ENCODE measurements at places on chromosomes 12 and 14.

DNA sequence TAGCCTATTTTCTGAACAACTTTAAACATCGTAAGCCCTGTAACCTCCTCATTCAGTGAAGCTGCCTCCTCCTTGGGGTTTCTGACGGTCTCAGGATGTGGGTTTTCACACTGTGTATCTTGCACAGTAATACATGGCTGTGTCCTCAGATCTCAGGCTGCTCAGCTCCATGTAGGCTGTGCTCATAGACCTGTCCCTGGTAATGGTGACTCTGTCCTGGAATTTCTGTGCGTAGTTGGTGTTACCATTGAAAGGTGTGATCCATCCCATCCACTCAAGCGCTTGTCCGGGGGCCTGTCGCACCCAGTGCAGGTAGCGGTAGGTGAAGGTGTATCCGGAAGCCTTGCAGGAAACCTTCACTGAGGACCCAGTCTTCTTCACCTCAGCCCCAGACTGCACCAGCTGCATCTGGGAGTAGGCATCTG is 980.5 kb downstream of the TMEM121 start:
- DNase-seq: no peak

DNA sequence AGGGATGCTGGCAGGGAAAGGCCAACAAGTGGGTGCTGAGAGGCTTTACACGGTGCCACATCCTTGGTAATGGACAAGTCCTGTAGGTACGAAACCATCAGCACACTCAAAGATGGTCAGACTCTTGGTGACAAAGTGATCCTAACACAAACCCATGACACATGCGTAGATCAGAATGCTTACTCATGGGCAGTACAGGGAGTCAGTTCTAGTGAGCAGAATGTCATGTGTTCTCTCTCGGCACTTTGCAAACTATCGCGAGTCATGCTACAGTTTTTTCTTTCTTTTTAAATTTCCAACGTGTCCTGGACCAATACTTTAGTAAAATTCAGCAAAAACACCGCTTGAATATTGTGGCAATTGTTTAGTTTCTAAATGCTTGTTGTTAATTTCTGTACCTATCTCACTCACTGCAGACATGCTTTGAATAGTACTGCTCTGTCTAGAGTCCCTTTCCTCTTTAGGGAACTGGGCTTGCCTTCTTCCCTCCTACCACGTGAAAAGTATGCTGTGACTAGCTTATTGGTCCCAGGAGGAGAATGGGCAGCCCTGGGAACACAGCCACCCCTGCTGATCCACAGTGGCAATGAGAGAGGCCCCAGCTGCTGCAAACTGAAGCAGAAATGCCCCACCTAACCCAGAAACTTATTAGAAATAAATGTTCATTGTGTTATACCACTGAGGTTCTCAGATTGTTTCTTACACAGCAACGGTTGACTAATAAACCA is 62.4 kb downstream of the UBR7 start:
- DNase-seq: no peak

DNA sequence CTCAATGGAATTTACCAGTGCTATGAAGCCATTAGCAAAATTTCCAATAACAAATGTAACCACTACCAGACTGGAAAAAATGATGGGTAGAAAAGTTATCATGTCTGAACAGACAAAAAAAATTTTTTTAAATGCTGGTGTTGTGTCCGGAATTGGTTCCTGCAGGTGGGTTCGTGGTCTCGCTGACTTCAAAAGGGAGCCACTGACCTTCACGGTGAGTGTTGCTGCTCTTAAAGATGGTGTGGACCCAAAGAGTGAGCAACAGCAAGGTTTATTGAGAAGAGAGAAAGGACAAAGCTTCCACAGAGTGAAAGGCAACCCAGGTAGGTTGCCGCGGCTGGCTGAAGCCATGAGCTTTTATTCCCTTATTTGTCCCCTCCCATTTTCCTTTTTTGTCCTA is at the start of gene TAS2R43:
Gene TAS2R43, minus strand, starts transcription at position 186 of the 400 bp plus-strand sequence. Its CDS starts 84 bp downstream, at position 102.
- no peak for DNase-seq

- no peak for DNase-seq
Measured at GRCh38 chr12:93183940-93184671, 193.6 kb upstream of the NUDT4 start.

DNA sequence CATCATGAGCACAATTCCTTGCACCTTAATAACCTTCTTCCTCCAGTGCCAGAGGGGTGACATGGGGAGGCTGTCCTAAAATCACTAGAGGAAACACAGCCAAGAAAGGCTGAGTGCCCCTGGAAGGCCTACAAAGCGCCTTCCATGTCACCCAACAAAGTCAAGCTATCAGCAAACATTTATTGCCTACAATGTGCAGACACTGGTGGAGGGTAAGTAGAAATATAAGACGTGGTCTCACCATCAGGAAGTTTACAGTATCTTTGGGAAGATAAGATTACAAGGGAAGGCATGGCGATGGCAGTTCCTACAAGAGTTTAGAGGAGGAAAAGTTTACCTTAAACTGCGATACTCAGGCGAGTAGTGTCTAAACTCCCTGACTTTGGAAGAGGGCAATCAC is 27.9 kb downstream of the DMAC2L start:
- DNase-seq: no peak

DNA sequence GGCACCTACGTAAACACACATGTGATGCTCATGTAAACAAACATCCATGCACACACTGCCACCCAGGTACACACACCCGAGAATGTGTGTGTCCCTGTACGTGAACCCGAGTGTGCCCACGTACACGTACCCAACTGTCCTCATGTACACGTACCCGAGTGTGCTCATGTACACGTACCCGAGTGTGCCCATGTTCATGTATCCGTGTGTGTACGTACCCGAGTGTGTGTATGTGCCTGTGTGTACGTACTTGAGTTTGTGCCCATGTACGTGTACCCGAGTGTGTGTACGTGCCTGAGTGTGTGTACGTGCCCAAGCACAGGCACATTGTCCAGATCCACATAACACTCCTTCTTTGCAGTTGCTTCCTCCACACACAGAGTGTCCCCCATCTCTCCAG is 45.0 kb downstream of the LRCOL1 start:
- DNase-seq: no peak

- DNase-seq: peak; percentile 62
Measured at GRCh38 chr14:55702511-55702910, 122.5 kb downstream of the KTN1 start.

DNA sequence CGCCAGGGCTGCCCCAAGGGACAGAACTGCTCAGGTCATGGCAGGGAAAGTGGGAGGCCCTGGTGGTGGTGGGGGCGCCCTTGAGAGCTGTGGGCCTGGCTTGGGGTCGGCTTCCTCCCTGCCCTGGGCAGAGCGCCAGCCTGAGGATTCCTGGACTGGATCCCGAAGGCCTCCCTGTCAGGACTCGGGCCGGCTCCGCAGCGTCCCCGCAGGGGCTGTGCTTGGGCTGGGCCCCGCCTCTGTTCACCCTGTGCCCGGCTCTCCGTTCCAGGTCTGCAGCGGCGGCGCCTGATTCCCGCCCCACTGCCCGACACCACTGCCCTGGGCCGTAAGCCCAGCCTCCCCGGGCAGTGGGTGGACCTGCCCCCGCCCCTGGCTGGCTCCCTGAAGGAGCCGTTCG is 39.9 kb downstream of the KIF26A start:
- DNase-seq: no peak

DNA sequence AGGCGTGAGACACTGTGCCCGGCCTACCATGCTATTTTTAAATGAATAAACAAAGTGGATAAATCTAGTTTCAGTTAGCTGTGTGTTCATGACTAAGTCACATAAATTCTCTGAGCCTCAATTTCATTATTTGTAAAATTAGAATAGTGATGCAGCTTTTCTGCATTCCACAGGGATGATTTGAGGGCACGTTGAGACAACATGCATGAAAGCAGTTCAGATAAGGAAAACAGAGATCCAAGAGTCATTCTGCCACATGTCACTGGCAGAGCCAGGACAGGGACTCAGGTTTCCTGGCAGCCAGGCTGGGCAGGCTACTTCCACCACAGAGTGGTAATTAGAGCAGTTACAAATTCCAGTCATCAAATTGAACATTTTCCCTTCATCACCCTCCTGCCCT is 2.9 kb upstream of the PPP4R4 start:
- no peak for DNase-seq

GRCh38 chr12:121114019-121114639 is 18.5 kb upstream of the P2RX7 start:
- DNase-seq: no peak

DNA sequence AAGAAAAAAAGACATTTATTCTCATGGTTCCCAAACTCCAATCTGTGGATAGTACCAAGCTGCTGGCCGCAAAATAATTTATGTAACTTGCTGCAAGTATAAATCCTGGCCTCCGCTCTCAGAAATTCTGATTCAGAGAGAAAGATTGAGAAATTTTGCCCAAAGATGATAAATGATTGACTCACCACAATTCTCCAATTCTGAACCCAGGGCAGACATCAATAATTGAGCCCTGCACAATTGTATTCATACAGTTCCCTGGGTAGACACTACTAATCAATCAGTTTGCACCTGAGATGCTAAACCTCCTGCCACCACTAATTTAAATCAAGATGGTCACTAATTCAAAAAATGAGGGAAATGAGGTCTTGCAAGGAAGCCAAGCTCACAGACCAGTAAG is 38.2 kb downstream of the TRPV4 start:
- no peak for DNase-seq

GRCh38 chr14:73463411-73463810 is 5.1 kb upstream of the NUMB start:
- no peak for DNase-seq

- no peak for DNase-seq
Measured at GRCh38 chr12:47980197-47980596, 16.8 kb downstream of the TMEM106C start.

- DNase-seq: no peak
Measured at GRCh38 chr14:60590991-60591414, 58.3 kb downstream of the SIX1 start.

DNA sequence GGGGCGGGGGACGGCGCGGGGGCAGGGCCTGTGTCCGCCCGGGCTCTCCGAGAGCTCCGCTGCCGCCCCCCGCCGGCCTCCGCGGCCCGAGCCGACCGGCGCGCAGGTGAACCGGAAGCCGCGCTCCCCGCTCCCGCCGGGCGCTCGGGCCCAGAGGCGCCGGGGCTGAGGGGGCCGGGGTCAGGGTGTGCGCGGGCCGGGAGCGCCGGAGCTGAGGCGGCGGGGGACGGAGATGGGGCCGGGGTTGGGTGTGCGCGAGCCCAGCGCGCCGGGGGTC is 431 bp downstream of the HIP1R start:
- DNase-seq: no peak

DNA sequence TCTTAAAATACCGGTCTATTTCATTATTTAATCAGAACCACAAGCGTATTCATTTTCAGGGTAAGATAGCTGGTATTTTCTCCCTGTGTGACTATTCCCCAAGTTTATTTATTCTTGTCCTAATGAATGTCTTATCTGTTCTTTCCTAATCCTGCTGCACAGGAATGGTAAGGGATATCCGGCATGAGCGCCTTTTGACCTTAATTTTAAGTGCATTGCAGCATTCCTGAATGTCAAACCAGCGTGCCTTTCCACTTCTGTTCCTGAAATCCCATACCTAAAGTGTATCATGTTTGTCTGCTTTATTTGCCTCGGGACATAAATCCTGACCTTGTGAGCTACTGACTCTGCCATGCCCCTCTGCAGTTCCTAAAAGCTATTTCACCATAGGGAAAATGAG is 1713.2 kb upstream of the FLRT2 start:
- DNase-seq: no peak

DNA sequence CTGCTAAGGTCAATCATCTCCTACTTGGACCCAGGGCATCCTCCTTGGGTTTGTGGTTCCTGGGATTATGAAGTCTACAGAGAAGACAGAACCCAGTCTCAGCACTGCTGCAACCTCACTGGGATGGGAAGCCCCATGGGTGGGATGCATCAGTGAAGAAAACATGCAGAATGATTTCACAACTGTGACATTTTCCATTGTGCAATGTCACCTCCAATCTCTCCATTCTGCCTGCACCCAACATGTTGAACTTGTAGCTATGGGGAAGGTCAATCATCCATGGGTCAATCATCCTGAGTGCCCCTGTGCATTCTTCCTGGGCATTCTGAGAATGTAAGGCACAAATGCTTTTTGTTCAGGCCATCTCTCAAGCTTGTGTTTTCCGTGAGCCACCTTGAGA is 1004.4 kb upstream of the TMEM132C start:
- no peak for DNase-seq

DNA sequence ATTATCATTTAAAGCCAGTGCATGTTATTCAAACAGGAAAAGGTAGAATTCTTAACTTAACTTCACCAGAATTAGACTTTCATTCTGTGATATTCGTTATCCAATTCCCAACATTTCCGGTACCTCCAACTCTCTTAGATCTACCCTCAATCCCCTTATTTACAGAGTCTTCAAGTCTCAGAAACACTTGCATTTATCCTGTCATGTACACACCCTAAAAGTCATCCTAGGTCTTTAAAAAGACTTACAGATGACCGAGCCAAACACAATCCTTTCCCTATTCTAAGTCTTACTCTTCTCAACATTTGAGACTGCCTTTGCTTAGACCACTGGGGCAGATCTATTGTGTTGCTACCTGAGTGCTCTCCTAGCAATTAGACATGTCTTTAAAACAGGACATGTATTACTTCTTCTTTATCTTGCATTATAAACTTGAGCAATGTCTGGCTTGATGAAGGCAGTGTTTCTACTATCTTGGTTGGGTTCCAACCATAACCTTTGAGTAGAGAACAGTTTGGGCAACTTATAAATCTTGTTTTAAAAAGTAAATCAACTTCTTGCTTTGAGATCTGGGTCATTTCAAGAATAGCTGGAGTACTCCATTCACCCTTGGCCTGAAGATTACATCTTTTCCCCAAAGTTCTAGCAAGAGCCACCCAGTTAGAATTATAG is 140.6 kb upstream of the PLEKHG7 start:
- no peak for DNase-seq

DNA sequence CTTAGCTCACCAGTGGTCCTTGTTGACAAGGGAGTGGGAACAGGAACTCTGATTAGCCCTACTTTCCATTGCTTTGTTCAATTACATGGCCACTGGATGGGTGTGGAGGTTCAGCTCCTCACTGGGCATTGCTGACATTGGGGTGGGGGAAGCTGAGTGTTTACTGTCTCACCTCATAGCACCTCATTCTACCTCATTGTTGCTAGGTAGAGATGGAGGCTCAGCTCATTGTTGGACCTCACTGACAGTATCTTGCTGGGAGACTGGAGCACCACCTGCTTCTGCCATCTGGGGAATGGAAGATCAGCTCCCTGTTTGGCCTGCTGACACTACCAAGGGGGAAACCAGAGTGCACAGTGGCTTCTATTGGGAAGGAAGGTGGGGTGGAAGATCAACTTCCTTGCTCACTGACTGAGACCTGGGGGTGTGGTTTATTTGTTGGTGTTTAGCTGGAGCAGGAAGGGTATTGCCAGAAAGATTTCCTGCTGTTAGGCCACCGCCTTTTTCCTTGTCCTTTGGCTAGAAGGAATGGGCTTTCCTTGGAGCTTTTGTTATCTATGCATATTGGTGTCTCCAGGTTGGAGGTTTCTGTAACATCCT is 1.3 kb upstream of the OR4E2 start:
- DNase-seq: no peak

Measured in DMS79 treated with DMSO at 0.1 percent for 48 hours (cell line).